ENCODE measurements at places on chromosomes 5 and 9. TPM values are rescaled to one million over a fixed set of nuclear protein-coding genes. Genes with fewer than 3 reads are reported as not detected.

TMEM174 gene
- not detected for total RNA-seq

DNA sequence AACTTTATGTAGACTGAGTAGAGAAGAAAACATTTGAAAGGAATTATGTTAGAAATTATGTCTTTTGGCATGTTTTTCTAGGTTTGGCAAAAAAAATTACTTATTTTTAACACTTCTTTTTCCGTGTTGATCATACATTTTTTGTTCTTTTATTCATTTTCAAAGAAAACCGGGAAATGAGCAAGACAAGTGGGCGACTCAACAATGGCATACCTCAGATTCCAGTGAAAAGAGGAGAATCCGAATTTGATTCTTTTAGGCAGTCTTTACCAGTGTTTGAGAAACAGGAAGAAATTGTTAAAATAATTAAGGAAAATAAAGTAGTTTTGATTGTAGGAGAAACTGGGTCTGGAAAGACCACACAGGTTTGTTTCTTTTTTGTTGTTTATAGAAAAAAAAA is 12.9 kb downstream of the YTHDC2 start:
- no peak for DNase-seq

C5orf58 gene
- not detected for total RNA-seq

DNA sequence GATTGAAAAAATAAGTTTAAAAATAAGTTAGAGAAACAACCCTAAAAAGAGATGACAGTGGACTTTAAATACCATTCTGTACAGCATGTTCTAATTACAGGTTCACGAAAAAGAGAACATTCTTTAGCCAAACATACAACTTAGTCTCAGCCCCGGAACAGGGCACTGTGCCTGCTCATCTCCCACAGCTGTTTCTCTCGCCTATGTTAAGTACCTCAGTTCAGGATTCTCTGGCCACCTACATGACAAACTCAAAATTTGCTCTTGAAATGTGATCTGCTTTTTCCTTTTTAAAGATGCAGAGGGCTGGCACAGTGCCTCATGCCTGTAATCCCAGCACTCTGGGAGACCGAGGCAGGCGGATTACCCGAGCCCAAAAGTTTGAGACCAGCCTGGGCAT is 52.3 kb downstream of the MYO10 start:
- DNase-seq: no peak

- no peak for DNase-seq
Observed at GRCh38 chr5:154580422-154580821, 102.4 kb upstream of the HAND1 start.

- peak; percentile 87 for DNase-seq
Observed at GRCh38 chr9:125430161-125431011, 168.8 kb downstream of the GAPVD1 start.

PCDHGC3 gene
- total RNA-seq: 91.3 TPM

DNA sequence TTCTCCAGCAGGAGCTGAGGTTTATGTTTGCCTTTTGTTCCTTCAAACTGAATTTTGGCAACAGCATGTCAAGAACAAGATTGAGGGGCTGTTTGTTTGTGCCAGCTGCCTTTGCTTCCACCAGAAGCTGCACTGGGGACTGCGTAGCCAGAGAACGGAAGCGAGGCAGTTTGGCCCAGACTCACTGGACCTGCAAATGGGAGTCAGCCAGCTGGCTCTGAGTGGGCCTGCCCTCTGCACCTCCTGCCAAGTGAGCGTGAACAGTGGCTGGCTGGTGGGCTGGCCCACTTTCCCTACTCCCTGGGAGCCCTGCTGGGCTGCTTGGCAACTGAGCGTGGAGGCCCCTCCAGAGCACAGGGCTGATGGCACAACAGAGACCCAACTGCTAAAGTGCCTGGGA is 111.6 kb downstream of the GALNT10 start:
- no peak for DNase-seq

CEMIP2 gene
- total RNA-seq: 66.2 TPM

DNA sequence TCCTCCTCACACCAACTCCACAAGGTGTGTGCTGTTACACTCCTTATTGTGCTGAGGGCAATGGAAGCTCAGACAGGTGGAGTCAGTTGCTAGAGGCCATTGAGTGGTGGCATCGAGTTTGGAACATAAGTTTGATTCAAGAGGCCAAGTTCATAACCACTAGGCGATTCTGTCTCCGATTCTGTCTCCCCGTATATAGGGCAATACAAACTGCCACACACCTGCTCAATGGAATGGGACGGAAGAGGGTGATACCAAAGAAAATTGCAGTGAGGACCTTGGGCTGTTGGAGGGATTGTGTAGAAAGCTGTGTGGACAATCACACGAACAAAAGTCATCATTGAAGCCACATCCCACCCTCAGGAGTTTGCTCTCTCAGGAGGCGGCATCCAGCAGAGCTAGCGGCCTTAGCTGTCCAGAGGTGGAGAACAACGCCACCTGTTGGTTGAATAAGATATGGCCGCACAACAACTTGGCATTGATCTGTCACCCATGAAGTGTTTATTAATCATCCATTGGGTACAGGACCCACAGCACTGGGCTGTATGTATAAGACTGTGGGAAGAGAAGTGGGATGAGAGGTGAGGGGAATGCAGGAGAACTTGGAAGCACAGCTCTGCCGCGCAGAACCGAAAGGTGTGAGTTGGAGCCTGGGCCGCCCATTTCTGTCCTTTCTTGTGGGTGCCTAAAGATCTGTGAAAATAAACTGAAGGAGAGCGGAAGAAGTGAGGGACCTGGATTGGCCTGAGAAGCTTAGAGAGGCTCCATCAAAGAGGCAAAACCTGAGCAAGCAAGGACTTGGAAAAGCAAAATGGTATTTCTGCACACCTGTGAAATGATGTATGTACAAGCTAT is 16.1 kb upstream of the NEUROG1 start:
- peak; percentile 93 for DNase-seq

DNA sequence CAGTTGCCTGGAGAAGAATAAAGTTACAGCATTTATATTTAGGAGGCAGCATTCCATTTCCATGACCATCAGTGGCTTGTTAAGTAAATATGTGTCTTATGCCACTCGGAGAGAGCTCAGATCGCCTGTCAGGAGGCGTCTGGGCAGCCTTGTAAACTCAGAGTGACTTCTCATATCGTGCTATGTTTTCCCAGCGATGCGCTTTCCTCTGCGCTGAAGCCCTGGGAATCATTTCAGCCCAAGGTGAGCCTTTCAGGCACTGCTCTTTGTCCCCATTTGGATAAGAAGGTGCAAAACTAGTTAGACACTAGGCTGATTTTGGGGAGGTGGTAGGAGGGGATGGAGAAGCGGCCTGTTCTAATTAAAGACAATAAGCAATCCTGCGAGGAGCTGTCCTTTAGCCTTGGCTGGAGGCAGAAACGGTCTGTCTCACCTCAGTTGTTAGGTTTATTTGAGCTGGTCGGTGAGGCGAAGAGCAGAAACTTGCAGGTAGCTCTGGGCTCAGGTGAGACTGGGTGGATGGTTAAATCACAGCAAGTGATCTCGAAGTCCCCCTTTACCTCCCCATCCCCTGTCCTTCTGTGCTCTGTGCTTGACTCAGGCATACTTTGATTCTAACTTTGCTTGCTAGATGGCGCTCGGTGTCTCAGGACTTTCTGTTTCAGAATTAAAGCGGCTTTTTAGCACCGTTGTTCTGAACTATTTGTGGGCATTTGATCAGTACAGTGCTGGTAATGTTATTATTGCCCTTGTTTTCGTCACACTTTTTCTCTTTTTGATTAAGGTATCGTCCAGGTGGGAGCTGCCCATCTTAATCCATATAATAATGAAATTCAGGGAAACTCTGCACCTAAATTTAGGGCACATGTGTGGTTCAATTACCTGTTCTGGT is 24.6 kb downstream of the NR2F1 start:
- DNase-seq: no peak

- no peak for DNase-seq
Observed at GRCh38 chr5:134943547-134943946, 24.2 kb upstream of the CATSPER3 start.

All from osteoblast (primary cell).